Occipital lobe (tissue), 3 donors: ENCODE measurements at places on chromosomes 16 and 17.
A peak's percentile ranks its signal among the peaks of the same experiment; 100 is the strongest.

- DNase-seq, result no peak
Observed at GRCh38 chr17:14739656-14740431, 439.0 kb downstream of the HS3ST3B1 start.

- DNase-seq, result no peak
Observed at GRCh38 chr17:28545787-28546415, 6.5 kb downstream of the UNC119 start.

DNA sequence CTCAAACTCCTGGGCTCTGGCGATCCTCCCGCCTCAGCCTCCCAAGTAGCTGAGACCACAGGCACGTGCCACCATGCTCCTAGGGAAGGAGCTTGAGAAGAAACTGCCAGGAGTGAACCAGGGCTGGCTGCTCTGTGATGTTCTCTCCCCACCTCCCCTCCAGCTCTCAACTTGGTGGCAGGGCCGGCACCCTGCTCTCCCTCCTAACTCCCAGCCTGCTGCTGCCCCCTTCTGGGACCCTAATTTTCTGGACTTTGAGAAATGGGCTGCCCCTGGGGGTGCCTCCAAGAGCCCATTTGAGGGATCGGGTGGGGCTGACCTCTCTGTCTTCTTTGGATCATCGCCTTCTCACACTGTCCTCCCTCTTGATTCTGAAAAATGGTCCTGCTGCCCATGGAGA, 14.9 kb upstream of the STAT3 start:
- no peak for DNase-seq

DNA sequence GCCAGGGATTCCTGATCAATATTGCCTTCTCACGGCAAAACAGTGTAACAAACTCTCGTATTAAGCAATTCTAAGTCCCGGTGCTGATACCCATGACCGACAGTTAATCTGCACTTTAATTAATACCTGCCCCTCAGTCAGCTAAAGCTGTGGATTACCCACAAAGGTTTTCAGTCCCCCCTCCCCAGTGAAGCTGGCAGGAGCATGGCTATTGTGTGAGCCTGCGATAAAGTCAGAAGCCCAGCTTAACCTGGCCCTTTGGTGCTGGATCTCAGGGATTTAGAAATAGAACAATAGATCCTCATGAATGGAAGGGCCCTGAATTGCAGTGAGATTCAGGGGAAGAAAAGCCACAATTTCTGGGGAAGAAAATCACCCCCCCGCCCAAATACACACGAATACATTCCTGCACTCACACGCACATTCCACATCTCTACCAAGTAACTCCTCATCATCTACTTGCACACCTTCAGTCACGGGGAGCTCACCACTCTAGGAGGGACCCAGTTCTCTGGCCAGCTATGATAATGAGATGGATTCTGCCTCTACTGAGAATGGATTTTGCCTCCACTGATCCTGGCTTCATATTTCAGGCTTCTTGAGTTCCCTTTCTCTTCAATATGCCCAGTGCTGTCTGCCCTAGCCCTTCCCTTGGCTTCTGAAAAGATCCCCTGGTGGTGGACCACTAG, 102.6 kb downstream of the WSCD1 start:
- no peak for DNase-seq

DNA sequence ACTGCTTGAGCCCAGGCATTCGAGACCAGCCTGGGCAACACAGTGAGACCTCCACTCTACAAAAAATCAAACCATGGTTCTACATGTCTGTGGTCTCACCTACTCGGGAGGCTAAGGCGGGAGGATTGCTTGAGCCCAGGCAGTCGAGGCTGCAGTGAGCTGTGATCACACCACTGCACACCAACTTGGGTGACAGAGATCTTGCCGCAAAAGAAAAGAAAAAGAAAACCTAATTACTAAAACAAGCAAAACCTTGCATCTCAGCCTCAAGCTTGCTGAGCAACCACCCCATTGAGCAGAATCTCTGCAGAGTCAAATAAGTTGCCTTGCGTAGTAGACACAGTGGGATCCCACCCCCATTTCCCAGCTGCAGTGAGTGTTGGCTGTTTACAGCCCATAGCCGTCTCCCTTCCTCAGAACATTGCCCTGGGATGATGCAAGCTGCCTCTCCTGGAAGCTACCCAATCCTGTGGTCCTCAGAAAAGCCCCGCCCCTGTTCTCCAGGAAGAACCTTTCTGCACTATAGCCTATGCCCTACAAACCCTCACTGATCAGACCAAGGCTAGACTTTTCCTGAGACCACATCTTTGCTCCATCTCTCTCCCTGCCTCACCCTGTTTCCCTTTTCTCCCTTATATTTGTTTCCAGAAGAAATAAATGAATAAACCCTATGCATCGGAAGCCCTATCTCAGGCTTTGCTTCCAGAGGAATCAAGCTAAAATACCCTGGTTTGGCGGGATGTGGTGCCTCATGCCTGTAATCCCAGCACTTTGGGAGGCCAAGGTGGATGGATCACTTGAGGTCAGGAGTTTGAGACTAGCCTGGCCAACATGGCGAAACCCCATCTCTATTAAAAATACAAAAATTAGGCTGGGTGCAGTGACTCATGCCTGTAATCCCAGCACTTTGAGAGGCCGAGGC, 16.7 kb upstream of the ERN2 start:
- no peak for DNase-seq

GRCh38 chr16:88076211-88076931, 125.1 kb downstream of the BANP start:
- DNase-seq, result no peak

GRCh38 chr17:79626156-79626890, 15.5 kb upstream of the RBFOX3 start:
- no peak for DNase-seq

GRCh38 chr16:10003486-10003885, 178.7 kb downstream of the GRIN2A start:
- peak; percentile 35 for DNase-seq

DNA sequence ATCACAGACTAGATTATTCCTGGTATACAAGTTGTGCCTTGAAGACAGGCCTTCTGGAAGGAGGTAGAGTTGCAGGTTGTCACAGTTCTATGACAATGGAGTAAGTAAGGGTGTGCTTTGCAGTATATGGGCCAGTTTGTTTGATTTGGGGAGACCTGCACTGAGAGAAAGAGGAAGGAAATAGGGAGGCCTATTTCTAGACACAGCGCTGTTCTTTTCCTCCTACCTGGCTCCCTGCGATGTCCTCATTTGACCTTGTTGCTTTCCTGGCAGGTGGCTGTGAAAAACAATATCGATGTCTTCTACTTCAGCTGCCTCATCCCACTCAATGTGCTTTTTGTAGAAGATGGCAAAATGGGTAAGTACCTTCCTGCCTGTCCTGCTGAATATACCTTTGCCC, 22.5 kb upstream of the RASL10B start:
- DNase-seq, result no peak

DNA sequence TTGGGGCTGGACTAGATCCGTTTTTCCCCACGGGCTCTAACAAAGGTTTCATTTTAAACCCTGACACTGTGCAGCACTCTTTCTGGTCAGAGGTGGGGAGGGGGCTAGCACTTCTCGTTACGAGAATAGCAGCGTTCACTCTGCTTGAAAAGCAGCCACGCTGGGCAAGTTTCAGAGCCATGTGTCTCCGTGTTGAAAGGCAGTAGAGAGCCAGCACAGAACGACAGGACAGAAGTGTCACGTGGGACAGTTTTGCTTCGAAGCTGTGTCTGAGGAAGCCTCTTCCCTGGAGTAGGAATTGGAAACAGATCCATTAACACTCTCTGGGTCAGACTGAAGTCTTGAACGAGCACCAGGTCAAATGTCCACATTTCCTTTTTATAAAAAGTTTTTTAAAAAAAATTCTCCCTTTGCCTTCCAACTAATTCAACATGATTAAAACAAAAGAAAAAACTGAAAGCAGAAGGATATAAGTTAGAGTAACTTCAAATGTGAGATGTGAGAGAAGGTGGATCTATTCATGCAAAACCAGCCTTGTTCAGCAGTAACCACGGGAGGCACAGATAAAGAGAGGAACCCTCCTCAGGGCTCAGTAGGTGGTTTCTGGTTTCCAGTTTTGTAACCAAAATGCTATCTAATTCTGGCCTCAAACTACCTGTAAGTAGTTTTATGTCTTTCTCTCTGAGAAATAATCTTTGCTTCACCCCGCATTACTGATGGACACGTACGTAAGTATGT, 65.0 kb downstream of the SMG6 start:
- no peak for DNase-seq

GRCh38 chr17:73210002-73210678, 17.3 kb downstream of the COG1 start:
- no peak for DNase-seq
